ENCODE measurements at places on chromosomes 1 and 21.

- H3K4me1 ChIP-seq: peaks cover 32% of the 10 kb centered on the region
- no peaks in the 10 kb centered on the region for H3K36me3 ChIP-seq
- peak overlapping the region; percentile 83 for H3K27ac ChIP-seq
- H3K27me3 ChIP-seq: no peaks in the 10 kb centered on the region
- no peak for DNase-seq
These were observed 4.5 kb upstream of the SRSF10 start for GRCh38 chr1:23984417-23985186.

DNA sequence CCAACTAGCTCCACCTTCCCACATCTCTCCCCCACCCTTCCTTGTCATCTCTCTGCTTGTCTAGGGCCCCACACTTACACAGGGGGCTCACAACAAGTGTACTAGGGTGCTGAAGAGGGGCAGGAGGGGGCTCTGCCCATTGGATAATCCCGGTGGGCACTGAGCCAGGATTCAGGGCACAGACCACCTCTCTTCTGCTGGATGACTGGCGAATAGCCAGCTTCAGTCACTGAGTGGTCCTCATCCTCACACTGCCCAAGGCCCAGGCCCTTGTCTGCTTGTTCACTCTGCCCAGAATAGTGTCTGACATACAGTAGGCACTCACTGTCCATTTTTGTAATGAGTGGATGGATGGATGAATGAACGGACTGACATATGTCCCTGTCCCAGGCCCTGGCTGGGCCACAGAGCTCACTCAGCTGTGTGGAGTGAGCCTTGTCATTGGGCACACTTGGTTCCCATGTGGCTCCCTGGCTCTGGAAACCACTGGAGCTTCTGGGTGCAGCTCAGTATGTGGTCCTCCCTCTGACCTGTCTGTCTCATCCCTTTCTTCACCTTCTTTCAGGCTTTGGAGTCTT is 36.6 kb downstream of the FOXO6 start:
- H3K36me3 ChIP-seq: no peaks in the 10 kb centered on the region
- H3K4me1 ChIP-seq: no peaks in the 10 kb centered on the region
- DNase-seq: no peak
- H3K27ac ChIP-seq: no peak overlapping the region

GRCh38 chr1:115337633-115338456 is at the start of gene NGF:
TSS of gene NGF (minus strand) at chr1:115338249. CDS start at chr1:115286795, 51,454 bp downstream.
- peaks cover 60% of the 10 kb centered on the region for H3K4me1 ChIP-seq
- peak; percentile 85 for DNase-seq
- peak within 1 kb of the TSS; percentile 92 for H3K4me3 ChIP-seq
- H3K27me3 ChIP-seq: no peaks in the 10 kb centered on the region

- no peaks in the 10 kb centered on the region for H3K27me3 ChIP-seq
- no peak overlapping the region for H3K4me3 ChIP-seq
- H3K36me3 ChIP-seq: no peaks in the 10 kb centered on the region
- H3K27ac ChIP-seq: no peak overlapping the region
These were observed 25.6 kb downstream of the ALPL start for GRCh38 chr1:21534674-21535378.

DNA sequence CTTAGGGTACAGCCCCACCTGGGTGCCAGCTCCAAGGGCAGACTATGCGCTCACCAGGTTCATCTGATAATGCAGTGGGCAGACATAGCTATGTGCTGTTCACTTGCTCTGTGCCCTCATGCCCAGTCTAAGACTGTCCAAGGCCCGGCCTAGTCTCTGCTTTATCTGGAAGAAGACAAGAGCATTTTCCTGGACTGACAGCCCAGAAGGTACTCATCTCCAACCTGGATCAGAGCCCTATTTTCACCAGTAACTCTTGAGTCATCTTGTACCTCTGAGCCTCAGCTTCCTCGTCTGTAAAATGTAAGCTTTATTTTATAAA is 28.5 kb upstream of the LRRC8C start:
- H3K27me3 ChIP-seq: peaks cover 4% of the 10 kb centered on the region
- DNase-seq: no peak
- H3K27ac ChIP-seq: no peak overlapping the region
- H3K4me1 ChIP-seq: peaks cover 27% of the 10 kb centered on the region

- H3K27me3 ChIP-seq: no peaks in the 10 kb centered on the region
- H3K4me3 ChIP-seq: no peak overlapping the region
- H3K27ac ChIP-seq: no peak overlapping the region
- H3K4me1 ChIP-seq: no peaks in the 10 kb centered on the region
These were observed 11.3 kb upstream of the TNFRSF25 start for GRCh38 chr1:6477039-6477820.

- H3K4me1 ChIP-seq: peaks cover 12% of the 10 kb centered on the region
- peak overlapping the region; percentile 44 for H3K4me3 ChIP-seq
- peaks cover 70% of the 10 kb centered on the region for H3K27me3 ChIP-seq
- H3K36me3 ChIP-seq: no peaks in the 10 kb centered on the region
- DNase-seq: no peak
- no peak overlapping the region for H3K27ac ChIP-seq
These were observed 2.0 kb downstream of the LORICRIN start for GRCh38 chr1:153261281-153262069.

GRCh38 chr1:29502911-29503840 is 266.9 kb downstream of the PTPRU start:
- no peaks in the 10 kb centered on the region for H3K36me3 ChIP-seq
- H3K27me3 ChIP-seq: peaks cover 2% of the 10 kb centered on the region
- H3K4me3 ChIP-seq: no peak overlapping the region
- peak; percentile 63 for DNase-seq
- H3K4me1 ChIP-seq: no peaks in the 10 kb centered on the region

GRCh38 chr1:228144993-228145343 is 4.8 kb upstream of the GJC2 start:
- peaks cover 36% of the 10 kb centered on the region for H3K4me1 ChIP-seq
- DNase-seq: no peak
- H3K36me3 ChIP-seq: no peaks in the 10 kb centered on the region
- no peak overlapping the region for H3K4me3 ChIP-seq
- H3K27ac ChIP-seq: no peak overlapping the region

DNA sequence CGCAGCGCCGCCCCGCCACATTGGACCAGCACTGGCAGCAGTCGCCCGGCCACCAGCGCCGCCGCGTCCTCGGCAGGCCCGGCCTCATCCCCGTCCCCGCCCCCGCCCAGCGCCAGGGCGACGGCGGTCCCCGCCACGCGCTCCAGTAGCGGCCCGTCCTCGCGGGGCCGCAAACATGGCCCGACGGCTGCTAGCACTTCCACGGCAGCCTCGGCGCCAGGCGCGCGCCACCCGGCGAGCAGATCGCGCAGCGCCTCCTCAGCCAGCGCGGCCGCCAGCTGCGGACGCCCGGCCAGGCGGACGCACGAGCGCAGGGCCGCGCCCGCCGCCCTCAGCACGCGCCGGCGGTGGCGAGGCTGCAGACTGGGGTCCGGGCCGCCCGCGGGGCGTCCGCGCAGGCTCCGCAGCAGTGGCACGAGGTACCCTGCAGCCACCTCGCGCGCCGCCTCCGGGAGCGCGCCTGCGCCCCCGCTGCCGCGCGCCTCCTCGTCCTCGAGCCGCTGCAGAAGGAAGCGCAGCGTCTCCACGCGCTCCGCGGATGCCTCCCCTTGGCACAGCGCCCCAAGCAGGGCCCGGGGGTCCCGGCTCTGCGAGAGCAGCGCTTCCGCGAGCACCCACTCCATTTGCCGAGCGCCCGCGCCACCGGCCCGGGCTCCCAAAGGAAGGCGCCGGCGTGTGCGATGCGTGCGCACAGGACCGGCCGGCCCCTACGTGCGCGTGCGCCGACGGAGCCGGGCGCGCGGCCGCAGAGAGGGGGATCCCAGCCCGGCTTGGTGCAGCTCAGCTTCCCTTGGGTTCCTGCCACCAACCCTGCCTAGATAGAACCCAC is at the start of gene TARBP1:
Gene TARBP1, minus strand, starts transcription at position 699 of the 829 bp plus-strand sequence. Its CDS starts 76 bp downstream, at position 623.
- H3K4me1 ChIP-seq: peaks cover 19% of the 10 kb centered on the region
- peak within 1 kb of the TSS; percentile 79 for H3K4me3 ChIP-seq

DNA sequence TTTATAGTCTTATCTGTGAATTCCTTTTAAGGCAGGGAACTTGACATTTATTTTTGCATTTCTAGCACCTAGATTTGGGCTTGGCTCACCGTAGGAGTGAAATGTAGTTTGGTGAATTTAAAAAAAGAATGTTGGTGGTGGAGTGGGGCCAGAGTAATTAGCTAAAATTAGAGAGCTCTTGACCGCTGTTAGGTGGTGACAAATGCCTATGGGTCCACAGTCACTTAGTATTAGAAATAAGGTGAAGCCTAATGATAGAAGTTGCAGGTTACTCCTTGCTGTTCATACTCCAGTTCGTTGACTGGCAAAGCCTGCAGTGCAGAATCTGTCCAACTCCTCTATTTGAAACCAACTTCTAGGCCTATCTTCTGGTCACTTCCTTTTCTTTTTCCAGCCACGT is 318.8 kb upstream of the NRIP1 start:
- H3K27me3 ChIP-seq: no peaks in the 10 kb centered on the region
- no peaks in the 10 kb centered on the region for H3K36me3 ChIP-seq
- no peaks in the 10 kb centered on the region for H3K4me1 ChIP-seq
- no peak overlapping the region for H3K4me3 ChIP-seq
- no peak overlapping the region for H3K27ac ChIP-seq
- no peak for DNase-seq

- H3K4me3 ChIP-seq: no peak overlapping the region
- H3K27ac ChIP-seq: no peak overlapping the region
- peaks cover 27% of the 10 kb centered on the region for H3K4me1 ChIP-seq
These were observed 3.7 kb downstream of the TRIM46 start for GRCh38 chr1:155177192-155177917.

- DNase-seq: no peak
- H3K27me3 ChIP-seq: peaks cover 2% of the 10 kb centered on the region
- H3K4me3 ChIP-seq: no peak overlapping the region
- H3K27ac ChIP-seq: no peak overlapping the region
- peaks cover 26% of the 10 kb centered on the region for H3K4me1 ChIP-seq
- no peaks in the 10 kb centered on the region for H3K36me3 ChIP-seq
These were observed 136.8 kb downstream of the RUNX1 start for GRCh38 chr21:34912022-34912945.

GRCh38 chr1:246394121-246394520 is 113.0 kb downstream of the SMYD3 start:
- H3K27me3 ChIP-seq: no peaks in the 10 kb centered on the region
- DNase-seq: no peak
- H3K27ac ChIP-seq: no peak overlapping the region
- H3K4me3 ChIP-seq: no peak overlapping the region
- H3K36me3 ChIP-seq: peaks cover 9% of the 10 kb centered on the region
- H3K4me1 ChIP-seq: peaks cover 7% of the 10 kb centered on the region

DNA sequence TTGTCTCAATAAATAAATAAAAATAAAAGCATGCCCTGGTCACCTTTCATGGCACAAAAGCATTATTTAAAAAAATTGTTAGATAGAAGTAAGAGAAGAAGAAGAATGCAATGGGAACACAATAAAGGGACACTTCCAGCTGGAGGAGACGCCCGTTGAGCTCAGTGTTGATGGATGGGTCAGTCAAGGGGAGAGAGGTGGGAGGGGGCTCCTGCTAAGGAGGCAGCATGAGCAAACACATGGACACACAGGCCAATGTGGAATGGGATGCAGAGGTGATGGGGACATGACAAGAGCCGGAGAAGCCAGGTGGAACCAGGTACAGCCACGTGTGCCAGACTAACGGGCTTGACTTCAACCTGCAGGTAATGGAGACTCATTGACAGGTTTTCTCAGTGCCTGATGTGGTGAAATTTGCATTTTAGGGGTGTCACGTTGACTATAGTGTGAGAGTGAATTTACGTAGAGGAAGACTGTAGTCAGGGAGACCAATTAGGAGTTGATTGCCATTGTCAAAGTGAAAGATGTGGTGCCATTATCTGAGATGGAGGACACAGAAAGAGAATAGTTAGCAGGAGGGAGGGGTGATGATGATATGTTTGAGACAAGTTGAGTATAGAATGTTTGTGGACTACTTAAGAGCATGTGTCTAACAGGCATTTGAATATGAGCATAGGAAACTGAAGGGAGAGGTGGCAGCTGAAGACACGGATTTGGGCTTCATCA is 48.7 kb upstream of the ATP2B4 start:
- no peak for DNase-seq
- no peaks in the 10 kb centered on the region for H3K4me1 ChIP-seq
- no peak overlapping the region for H3K4me3 ChIP-seq

- no peaks in the 10 kb centered on the region for H3K27me3 ChIP-seq
- no peaks in the 10 kb centered on the region for H3K36me3 ChIP-seq
- no peak overlapping the region for H3K27ac ChIP-seq
- no peak for DNase-seq
These were observed 55.5 kb downstream of the CAPN8 start for GRCh38 chr1:223609977-223610376.

DNA sequence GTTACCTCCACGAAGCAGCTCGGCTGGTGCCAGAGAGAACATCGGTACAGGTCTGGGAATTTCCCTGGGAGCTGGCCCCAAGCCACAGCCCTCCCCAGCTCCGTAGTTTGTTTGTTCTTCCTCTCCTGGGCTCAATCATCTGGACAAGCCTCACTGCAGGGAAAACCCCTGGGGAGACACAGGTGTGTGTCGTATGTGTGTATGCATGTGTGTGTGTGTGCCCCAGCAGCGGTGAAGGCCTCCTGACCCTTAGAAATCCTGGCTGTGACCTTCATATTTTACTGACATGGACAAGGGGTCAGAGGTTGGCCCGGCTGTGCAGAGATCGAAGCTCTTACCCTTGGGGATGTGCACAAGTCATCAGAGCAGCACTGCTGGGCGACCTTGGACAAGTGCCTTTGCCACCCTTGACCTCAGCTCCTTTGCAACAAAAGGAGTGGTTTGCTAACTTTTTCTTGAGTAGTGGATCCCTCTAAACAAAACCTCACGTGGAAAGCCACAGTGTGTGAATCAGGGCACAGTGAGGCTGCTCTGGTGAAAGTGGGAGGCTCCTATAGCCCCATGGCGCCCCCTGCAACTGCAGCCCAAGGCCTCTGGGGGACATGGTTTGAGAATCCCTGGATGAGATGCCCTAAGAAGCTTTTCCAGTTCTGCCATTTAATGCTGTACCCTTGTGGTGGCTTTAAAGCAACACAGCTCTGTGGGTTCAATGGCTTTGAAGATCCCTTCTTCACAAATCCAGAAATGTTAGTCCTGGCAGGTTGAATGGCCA is 12.3 kb upstream of the IL22RA1 start:
- no peaks in the 10 kb centered on the region for H3K36me3 ChIP-seq
- peaks cover 7% of the 10 kb centered on the region for H3K4me1 ChIP-seq
- peaks cover 27% of the 10 kb centered on the region for H3K27me3 ChIP-seq
- no peak overlapping the region for H3K27ac ChIP-seq
- no peak overlapping the region for H3K4me3 ChIP-seq
- no peak for DNase-seq

GRCh38 chr1:110727246-110727645 is 52.5 kb upstream of the KCNA3 start:
- H3K36me3 ChIP-seq: no peaks in the 10 kb centered on the region
- no peaks in the 10 kb centered on the region for H3K4me1 ChIP-seq
- DNase-seq: no peak
- H3K4me3 ChIP-seq: no peak overlapping the region
- no peaks in the 10 kb centered on the region for H3K27me3 ChIP-seq
- no peak overlapping the region for H3K27ac ChIP-seq

GRCh38 chr1:8985915-8986813 is 40.1 kb downstream of the SLC2A7 start:
- H3K4me3 ChIP-seq: no peak overlapping the region
- peaks cover under 1% of the 10 kb centered on the region for H3K27me3 ChIP-seq
- no peak for DNase-seq
- H3K4me1 ChIP-seq: peaks cover 13% of the 10 kb centered on the region
- peak overlapping the region; percentile 18 for H3K27ac ChIP-seq

Measured in osteocyte (in vitro differentiated cells).